ENCODE measurements at places on chromosomes 6 and 20.

DNA sequence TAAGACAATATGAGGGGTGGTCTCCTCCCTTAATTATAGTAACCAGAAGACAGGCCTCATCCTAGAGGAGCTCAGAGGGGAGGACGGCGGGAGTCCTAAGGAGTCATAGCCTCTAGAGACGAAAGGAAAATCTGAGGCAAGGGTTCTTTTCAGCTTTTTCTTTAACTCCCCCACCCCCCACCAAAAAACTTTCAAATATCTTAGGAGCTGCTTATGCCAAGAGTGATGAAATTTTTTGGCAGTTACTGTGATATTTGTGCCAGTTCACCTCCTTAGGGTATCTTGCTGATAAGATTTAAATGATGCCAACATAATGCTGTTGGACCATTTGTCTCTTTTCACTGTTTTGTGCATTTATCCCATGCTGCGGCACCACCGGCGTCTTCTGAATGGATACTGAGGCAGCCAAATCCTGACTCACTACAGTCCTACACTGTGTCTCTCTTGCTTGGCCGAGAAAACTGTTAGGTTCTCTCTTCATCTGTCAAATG lies 44.5 kb upstream of the DSE start:
- no peak for DNase-seq

- no peak for DNase-seq
Measured at GRCh38 chr20:58227391-58228102, 906 bp downstream of the ANKRD60 start.

DNA sequence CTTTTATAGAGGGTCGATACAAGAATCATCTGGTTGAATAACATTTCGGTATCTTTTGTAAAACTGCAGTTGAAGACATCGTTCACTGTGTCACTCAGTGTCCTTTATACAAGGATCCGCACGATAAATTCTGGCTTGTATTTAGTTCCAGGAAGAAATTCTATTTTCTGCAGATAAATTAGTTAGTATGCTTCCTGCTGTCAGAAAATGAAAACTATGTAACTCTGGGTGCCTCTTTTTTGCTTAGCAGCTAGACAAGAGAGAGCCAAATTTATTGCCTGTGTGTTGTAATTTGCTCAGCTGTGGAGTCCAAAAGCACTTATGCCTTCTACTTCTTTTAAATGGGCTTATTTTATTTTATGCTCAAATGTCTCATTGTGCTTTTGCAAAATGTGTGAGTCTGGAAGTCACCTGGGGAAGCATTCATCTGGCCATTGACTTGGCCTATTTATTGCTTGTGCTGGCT lies 56.5 kb upstream of the KCNK16 start:
- no peak for DNase-seq

DNA sequence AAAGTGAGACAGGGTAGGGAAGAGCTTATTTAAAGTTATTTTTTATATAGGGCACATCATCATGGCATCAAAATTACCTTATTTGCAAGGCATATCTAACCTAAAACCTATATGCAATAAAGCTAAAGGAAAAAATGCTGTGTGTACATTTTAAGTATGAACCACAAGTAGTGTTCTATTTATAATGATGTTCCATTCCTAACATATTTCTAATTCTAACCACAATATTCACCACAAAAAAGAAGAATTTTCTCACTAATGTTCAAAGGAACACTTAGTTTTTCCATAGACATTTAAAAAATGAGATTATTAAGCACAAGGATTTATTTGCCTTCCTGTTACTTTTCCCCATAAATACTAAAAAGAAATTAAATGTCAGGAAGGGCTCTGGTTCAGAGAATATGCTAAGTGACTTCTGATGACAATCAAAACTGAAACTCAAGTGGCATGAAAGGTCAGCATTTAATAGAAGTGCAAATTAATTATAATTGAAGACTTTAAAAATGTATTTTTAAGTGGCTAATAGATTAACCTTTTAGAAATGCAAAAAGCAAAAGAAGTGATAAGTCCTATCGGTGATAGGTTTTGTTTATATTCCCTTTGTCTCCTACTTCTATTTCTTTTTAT lies 25.1 kb downstream of the GPR63 start:
- DNase-seq, result no peak

GRCh38 chr6:37207903-37208456 lies 38.0 kb downstream of the PIM1 start:
- DNase-seq, result peak; percentile 77

Data from central memory CD4-positive, alpha-beta T cell (primary cell).